ENCODE measurements at places on chromosomes 2 and 18. TPM values are rescaled to one million over a fixed set of nuclear protein-coding genes. Genes with fewer than 3 reads are reported as not detected.

- DNase-seq = no peak
Observed at GRCh38 chr2:175676813-175677212, 325.3 kb downstream of the LNPK start.

DNA sequence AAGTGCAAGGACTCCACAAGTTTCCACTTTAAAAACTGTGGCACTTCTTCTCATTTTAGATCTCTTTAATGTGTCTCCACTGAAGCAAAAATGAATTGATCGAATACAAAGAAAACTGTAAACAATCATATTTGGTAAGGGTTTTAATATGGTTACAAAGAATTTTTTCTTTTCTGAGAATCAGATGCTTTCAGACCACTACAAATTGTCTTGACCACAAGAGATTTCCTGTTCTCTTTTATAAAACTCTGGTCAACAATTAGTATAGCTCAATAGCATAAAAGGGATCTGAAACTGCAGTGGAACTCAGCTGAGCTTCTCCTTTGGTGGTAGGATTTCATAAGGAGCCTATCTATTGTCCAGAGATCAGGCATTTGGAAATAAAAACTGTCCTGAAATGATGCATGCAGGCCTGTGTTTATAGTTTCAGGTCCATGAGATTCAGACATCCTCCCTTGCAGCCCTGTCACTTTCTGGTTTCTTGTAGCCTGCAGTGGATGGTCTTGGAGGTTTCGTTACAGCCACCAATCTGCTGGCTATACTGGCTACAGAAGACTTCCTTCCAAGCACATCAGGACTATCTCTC lies 120.0 kb downstream of the DOCK10 start:
- no peak for DNase-seq

- no peak for DNase-seq
Observed at GRCh38 chr18:76499637-76500340, 4.7 kb upstream of the ZNF516 start.

- no peak for DNase-seq
Observed at GRCh38 chr2:71710367-71711132, 257.2 kb downstream of the DYSF start.

DNA sequence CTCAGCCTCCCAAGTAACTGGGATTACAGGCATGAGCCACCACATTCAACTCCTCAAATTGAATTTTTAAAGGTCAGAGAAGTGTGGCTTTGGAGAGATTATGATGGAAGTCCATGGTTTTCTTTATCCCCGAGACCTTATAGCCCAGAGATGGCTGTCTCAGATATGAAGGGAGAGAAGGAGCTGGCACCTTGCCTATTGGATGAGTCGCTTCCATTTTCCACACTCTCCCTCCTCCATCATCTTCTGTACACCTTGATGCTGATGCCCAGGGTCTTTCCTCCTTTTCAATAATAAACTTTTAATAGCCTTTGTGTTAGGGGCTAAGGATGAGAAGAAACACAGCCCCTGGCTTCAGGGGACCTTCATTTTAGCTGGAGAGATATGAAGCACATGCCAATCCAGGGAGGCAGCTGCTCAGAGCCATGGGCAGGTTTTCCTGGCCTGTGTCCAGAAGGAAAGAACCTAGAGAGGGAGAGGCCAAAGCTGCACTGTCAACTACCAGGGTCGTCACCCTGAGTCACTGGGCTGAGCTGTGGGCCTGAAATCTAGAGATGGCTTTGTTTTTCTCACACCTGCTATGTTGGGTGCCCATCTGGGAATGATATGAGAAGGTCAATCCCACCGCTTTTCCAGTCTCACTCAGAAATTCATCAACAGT lies 146.0 kb upstream of the SERTAD2 start:
- no peak for DNase-seq

GRCh38 chr18:79568543-79569205 lies 110.9 kb upstream of the CTDP1 start:
- no peak for DNase-seq

DNA sequence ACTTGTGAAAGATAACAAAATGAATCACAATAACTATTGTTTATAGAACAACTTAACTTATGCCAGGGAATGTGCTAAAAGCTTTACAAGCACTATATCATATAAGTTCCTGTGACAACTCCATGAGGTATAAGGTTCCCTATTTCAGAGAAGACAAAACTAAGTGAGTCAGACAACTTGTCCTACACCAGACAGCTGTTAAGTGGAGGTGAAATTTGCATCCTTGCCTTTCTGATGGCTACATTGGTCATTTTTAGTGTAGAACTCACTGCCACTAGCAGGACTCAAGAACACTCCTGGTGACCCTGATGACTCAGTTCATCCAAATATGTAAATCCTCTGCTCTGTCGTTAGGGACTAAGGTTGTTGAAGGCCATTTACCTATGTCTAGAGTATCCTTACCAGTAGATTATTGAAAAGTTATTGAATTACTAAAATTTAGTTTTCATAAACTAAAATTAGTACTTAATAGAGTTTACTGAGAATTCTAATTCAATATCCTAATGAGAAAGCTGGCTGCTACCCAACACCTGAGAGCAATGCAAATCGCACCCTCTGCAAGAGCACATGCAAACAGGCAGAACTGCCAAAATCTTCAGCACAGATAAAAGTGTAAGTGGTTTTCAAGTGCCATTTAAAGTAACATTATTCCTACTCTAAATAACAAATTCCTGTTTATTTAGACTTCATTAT lies 636.2 kb downstream of the NRXN1 start:
- no peak for DNase-seq

DNA sequence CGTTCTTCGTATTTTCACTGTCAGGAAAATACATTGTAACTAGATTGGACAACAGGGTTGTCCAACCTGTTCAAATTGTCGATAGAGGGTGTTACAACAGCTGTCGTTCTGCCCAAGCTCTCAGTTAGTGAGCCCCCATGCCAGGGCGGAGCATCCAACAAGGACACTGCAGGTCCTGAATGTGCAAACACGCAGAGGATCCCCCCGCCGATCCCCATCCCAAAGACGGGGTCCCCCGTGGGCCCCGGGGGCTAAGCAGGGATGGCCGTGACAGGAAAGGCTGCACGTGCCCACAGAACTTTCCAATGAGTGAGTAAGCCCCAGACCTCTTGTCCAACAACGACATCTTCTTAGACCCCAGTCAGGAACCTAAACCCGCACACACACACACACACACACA lies 140.8 kb downstream of the PXDN start:
- DNase-seq = no peak

DNA sequence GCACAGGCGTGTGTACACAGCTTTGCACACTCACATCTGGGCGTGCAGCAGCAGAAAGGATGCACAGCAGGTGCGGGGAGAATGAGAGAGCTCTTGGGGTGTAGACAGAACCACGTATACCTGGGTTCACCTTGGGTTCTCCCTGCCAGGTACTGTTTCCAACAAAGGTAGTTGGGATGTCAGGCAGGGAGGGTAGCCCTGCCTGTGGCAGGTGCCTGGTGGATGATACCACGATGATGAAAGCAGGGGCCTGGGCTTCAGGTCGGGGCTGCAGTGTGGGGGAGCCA lies 6.5 kb upstream of the ARID5A start:
- DNase-seq = no peak

Gene DCDC2C
- total RNA-seq = not detected

Gene OR6B2
- not detected for total RNA-seq

GRCh38 chr2:162826921-162827320 lies 11.6 kb downstream of the KCNH7 start:
- no peak for DNase-seq

DNA sequence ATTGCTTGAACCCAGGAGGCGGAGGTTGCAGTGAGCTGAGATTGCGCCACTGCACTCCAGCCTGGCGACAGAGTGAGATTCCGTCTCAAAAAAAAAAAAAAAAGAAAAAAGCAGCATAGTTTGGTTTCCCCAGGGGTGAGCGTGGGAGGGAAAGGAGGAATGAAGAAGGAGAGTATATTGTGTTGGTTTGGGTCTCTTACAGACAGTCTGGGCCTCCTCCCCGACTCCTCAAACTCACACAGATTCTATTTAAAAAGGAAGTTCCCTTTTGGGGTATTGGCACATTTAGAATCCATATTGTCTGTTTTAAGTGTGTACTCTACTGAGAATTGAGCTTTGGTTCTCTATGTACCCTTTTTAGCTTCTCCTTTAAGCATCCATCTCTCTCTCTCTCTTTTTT lies 27.4 kb upstream of the SLC20A1 start:
- DNase-seq = no peak
